ENCODE measurements at places on chromosomes 11 and 22.
A peak's percentile ranks its signal among the peaks of the same experiment; 100 is the strongest.

DNA sequence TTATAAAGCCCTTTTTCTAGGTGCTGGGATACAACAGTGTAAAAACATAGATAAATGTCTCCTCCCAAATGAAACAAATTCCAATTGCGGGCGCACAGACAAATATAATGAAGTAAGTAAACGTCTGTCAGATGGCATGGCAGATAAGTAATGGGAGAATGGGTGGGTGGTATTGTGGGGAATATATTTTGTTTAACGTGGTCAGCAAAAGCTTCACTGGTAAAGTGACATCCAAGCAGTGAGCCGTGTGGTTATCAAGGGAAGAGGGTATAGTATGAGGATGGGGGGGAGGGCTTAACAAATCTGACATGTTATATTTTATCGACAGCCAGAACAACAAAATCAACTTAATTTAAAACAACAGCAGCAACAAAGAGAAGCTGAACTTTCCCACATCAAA lies 1.2 kb downstream of the SVIP start:
- DNase-seq, result no peak

GRCh38 chr11:78735711-78736110 lies 161.0 kb upstream of the NARS2 start:
- DNase-seq, result no peak

GRCh38 chr11:34318111-34319037 lies 39.4 kb downstream of the ABTB2 start:
- DNase-seq, result peak; percentile 93

DNA sequence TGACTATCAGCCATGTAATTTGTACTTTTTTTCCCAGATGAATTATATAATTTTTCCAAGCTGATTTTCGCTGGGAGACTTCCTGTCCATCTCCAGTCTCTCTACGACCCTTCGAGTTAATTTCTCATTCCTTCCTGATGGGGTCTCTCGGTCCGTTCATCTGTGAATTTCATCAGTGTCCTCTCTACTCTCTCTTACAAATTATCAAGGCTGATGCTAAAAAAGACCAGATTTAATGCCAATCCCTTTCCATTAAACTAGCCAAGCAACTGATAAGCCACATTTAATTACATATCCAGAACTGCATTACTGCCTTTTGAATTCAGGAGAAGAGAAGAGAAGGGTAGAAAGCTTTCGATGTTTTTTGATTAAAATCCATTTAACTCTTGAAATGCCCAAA lies 25.8 kb downstream of the VSIG10L2 start:
- no peak for DNase-seq

DNA sequence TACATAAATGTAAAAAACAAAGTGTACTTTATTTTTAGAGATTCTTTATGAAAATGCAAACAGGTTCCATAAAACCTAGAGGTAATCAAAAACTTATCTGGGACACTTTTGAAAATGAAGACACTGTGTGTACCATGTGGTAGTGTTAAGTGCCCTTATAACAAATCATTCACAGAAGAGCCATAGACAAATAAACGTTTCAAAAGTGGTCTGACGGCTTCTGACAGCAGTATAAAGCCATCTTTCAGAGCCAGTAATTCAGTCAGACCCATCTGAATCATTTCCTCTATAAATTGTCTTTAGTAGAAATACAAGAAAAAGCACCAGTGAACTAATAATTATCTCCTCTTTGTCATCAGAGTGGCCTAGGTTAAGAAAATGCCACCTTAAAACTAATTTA lies 100.0 kb downstream of the PAX6 start:
- DNase-seq, result no peak

DNA sequence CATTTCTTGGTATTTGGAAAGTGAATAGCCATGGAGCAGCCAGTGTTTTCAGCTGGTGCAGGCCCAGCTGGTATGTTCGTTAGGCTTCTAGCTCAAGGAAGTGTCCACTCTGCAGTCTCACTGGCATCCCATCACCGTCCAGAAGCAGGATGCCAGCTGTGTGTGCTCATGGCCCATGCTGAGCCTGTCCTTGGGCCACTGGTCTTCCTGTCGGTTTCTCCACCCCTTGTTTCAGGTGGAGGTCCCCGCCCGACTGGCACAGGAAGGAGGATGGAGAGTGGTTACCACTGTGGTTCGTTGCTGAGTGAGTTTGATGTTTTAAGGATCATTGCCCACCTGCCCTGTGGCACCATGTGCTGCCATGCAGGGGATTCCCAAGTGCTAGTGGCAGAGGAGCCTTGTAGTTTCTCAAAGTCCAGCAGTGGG lies 63.7 kb downstream of the MED15 start:
- no peak for DNase-seq

Data from RCC 7860 (cell line).